ENCODE measurements at places on chromosomes 16 and 17.

DNA sequence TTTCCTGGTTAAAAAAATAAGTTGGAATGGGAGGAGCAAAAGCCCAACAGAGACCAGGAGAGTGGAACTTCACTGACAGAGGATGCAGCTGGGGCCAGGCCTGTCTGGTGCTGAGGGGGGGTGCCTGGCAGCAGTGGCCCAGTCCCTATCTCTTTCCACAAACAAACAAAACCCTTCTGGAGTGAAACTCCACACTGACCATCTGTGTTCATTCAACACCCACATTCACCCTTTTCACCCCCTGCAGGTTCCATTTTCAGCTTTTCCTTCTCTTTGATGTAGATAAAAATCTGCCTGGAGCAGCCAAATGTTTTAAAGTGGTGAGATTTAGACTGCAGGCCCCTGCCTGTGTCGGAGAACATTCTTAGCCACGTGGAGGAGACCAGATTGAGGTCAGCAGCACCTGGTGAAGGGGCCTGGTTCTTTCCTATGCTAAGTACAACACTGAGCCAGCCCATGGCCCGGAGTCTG, 161.4 kb upstream of the CDH11 start:
- no peak for DNase-seq

DNA sequence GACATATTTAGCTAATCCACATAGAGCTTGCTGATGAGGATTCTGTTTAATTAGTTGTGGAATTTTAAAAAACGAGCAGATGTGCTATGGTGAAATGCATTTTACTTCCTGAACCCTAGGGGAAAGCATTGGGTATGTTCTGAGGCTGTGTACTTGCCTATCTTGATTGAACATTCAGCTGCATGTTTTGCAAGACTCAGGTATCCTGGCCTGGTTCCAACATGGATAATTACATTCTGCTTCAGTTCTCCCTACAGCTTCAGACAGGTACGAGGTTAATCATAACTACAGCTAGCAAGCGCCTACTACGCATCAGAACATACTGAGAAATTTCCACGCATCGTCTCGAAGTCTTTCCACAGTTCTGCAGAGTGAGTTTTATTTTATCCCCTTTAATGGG, 77.0 kb downstream of the HS3ST2 start:
- no peak for DNase-seq

- DNase-seq, result no peak
Observed at GRCh38 chr17:10624969-10625368, 32.1 kb downstream of the MYH3 start.

DNA sequence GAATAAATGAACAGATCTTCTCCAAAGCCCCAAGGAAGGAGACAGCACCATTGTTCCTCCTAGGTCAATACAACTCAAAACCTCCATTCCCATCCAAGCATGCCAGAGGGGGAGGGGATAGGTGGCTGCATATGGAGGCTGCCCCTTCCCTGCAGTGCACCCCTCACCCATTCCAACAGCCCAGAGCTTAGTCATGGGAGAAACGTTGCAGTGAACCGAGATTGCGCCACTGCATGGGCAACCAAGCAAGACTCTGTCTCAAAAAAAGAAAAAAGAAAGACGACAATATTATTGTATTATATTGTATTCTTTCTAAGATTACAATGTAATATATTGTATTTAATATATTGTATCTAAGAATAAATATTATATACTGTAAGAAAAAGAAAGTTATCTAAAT, 36.4 kb upstream of the CD300E start:
- DNase-seq, result no peak

DNA sequence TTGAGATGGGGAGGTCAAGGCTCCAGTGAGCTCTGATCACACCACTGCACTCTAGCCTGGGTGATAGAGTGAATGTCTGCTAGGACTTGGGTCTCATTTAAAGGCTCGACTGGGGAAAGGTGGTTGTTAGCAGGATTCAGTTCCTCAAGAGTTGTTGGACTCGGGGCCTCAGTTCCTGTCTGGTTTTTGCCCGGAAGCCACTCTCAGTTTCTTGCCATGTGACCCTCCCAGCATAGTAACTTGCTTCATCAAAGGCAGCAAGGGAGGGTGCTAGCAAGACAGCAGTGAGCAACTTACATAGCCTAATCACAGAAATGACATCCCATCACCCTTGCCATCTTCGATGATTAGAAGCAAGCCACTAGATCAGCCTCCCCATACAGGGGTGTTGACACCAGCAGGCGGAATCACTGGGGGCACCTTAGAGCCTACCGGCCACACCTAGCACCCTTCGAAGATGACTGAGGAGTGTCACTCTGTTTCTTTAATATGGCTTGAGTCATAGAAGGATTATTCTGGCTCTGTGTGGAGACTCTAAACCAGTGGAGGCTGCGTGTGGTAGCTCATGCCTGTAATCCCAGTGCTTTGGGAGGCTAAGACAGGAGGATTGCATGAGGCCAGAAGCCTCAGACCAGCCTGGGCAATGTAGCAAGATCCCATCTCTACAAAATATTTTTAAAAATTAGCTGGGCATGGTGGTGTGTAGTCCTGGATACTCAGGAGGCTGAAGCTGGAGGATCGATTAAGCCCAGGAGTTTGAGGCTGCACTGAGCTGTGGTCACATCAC, 13.2 kb upstream of the SCNN1B start:
- DNase-seq, result no peak
